ENCODE measurements at places on chromosomes 2 and 18.

DNA sequence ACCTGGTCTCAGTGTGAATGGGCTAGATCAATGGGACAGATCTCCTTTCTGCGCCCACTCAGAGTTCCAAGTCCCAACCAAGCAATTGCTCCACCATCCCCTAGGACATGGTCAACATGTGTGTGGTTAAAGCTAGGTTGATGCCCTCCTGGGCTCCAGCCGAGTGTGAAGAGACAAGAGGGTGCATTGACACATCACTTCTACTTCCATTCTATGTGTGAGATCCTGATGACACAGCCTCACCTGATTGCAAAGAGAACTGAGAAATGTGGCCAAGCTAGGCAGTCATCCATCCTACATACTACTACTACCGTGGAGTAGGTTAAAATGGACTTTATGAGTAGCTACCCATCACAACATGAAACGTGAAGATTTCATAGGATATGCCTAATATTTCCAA is 106.8 kb downstream of the NCKAP5 start:
- DNase-seq: no peak

- peak; percentile 80 for DNase-seq
Observed at GRCh38 chr18:24118750-24119577, 19.9 kb upstream of the CABYR start.

DNA sequence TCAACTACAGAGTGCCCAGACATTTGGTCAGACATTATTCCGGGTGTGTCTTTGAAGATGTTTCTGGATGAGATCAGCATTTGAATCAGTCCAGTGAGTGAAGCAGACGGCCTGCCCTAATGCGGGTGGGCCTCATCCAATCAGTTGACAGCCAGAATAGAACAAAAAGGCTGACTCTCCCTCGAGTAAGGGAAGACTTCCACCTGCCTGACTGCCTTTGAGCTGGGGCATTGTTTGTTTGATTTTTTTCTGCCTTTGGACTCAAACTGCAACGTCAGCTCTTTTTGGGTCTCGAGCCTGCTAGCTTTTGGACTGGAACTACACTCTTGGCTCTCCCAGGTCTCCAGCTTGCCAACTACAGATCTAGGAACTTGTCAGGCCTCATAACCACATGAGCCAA is 111.7 kb upstream of the AGAP1 start:
- DNase-seq: no peak

- DNase-seq: peak; percentile 67
Observed at GRCh38 chr2:216082117-216082711, 495 bp downstream of the TMEM169 start.

- no peak for DNase-seq
Observed at GRCh38 chr18:65937180-65937579, 186.4 kb downstream of the CDH7 start.
